ENCODE measurements at places on chromosomes 7 and 10.

DNA sequence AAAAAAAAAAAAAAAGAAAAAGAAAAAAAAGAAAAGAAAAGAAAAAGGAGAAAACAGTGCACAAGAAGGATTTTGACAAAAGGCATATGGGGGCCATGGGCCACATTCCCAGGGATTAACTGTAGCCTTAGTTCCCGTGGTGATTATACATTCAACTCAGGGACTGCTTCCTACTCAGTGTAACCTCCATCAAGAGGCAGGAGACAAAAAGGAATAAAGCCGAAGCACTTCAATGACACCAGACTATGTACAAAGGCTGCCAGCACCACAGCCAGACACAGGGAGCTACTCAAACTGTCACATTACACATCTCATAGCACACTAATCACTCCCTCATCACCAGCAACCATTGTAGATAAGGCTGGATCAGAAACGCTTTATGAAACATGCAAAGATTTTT, 5.1 kb upstream of the PMPCB start:
- no peak for DNase-seq

- DNase-seq, result no peak
These were observed 37.7 kb upstream of the ZNF107 start for GRCh38 chr7:64628192-64628591.

GRCh38 chr7:30237271-30237695, 47.1 kb upstream of the ZNRF2 start:
- DNase-seq, result no peak

- DNase-seq, result no peak
These were observed 16.3 kb downstream of the PI4K2A start for GRCh38 chr10:97656777-97657176.

GRCh38 chr10:124994573-124995473, 52.9 kb downstream of the ZRANB1 start:
- no peak for DNase-seq

- no peak for DNase-seq
These were observed 59.7 kb downstream of the CAMK2B start for GRCh38 chr7:44265728-44266127.

GRCh38 chr10:71077796-71078453, 134.4 kb upstream of the UNC5B start:
- no peak for DNase-seq

GRCh38 chr10:119217991-119218490, 10.7 kb downstream of the GRK5 start:
- DNase-seq, result no peak

DNA sequence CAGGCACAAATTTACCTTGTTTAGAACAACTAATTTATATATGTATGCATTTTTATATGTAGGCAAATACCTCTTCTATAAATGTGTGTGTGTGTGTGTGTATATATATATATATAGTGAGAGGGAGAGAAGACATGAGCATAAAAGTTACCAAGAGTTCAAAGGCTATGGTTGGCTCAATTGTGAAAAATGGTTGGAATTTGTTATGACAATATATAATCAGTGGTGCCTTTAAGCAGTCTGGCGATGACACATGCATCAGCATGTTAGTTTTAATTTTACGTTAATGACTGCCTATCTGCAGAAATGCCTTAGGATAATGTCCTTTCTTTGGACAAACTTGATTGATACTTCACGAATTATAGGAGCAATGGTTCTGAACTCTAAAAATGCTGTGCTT, 980.8 kb upstream of the LRRTM3 start:
- no peak for DNase-seq

GRCh38 chr7:55209366-55209765, 155.8 kb upstream of the LANCL2 start:
- DNase-seq, result no peak

- DNase-seq, result peak; percentile 62
These were observed 466 bp upstream of the GPR26 start for GRCh38 chr10:123665491-123666286.
